ENCODE measurements at places on chromosomes 3 and 15.

- DNase-seq = no peak
These were observed 7.4 kb upstream of the IQSEC1 start for GRCh38 chr3:13080591-13080990.

- DNase-seq = no peak
These were observed 37.4 kb downstream of the SHQ1 start for GRCh38 chr3:72810659-72811434.

- DNase-seq = no peak
These were observed 37.8 kb downstream of the KLF13 start for GRCh38 chr15:31364301-31365031.

DNA sequence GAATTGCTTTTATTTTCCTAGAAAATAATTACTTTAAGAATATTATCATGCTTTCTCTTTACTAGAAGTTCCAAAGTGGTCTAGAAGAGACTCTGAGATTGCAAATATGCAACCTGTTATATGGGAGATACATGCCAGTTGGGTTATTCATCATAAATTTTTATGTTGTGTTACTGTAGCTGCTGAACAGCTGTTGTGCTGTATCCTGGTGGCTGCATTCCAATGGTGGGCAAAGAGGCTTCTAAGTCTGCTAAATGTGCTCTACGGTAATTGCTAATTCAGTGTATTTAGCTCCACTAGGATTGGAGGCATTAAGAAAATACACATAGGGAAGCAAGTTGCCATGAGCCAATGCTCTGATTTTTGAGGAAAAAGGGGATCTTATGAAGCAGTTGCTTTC lies 409.0 kb downstream of the TUSC7 start:
- DNase-seq = peak; percentile 35

GRCh38 chr3:35950021-35950420 lies 310.7 kb downstream of the ARPP21 start:
- DNase-seq = no peak

DNA sequence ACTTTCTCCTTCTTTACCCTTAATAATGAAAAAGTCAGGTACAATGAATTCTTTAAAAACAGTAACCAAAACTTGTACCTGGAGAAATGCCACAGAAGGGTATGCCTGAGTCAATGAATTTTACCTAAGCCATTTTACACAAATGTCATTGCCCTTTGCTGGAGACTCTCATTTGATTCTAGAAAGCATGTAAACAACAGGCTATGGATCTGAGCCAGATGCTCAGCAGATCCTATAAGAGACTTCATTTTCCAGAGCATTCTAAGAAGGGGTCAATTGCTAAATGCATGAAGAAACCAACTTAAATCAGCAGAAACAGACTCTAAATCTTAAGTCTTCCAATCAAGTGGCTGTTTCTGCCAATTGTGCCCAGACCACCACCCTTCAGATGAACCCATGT lies 83.8 kb upstream of the GALNT15 start:
- DNase-seq = no peak

DNA sequence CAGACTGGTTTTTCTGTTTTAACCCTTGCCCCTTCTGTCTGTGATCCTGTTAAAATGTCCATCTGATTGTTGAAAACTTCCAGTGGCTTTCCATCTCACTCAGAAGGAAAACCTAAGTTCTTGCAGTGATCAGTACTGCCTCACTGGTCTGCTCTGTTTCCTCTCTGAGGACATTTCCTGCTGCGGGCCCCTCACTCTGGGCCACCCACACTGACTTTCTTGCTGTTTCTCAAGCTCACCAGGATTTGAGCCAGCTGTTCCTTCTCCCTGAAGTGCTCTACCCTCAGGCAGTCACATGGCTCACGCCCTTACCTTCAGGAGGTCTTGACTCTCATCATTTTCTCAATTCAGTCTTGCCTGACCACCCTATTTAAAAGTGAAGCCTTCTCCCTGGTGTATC lies 1.8 kb downstream of the GRK7 start:
- no peak for DNase-seq

GRCh38 chr15:90594301-90594738 lies 64.6 kb downstream of the CRTC3 start:
- no peak for DNase-seq

DNA sequence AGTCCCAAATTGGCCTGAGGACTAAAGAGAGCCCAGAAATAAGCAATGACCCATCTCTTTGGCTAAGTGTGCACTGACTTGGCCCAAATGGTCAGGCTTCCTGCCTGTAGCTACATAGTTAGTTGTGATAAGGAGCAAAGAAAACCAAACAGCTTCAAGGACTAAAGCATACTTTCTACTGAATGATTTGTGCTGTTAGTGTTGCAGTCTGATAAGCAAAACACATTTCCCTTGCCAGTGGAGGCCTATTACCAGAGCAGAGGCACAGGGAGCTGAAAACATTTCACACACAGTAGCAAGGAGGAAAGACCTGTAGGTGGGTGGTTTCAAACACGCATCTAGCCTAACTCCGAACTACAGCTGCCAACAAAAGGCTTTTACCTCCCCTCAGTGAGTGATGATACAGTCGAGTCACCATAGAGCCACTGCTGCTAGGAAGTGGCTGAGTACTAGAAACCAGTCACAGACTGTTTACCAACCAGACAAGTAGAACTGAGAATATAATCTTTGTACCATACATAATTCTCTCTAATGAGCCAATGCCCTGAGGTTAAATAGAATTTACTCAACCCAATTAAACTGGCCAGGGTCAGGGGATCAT lies 222.3 kb upstream of the THBS1 start:
- no peak for DNase-seq

- DNase-seq = peak; percentile 82
These were observed 4.9 kb upstream of the IL17RD start for GRCh38 chr3:57169872-57170623.

- no peak for DNase-seq
These were observed 27.4 kb downstream of the GLDN start for GRCh38 chr15:51368751-51369450.

GRCh38 chr3:178754852-178755510 lies 218.7 kb downstream of the KCNMB2 start:
- DNase-seq = no peak

- DNase-seq = no peak
These were observed 9.3 kb upstream of the C15orf61 start for GRCh38 chr15:67511606-67512005.

GRCh38 chr3:3280396-3280795 lies 100.9 kb upstream of the CRBN start:
- no peak for DNase-seq

GRCh38 chr15:60395276-60396011 lies 2.3 kb downstream of the ANXA2 start:
- no peak for DNase-seq

GRCh38 chr3:147838652-147839051 lies 429.5 kb downstream of the ZIC1 start:
- DNase-seq = no peak

GRCh38 chr15:80780416-80781221 lies 1.4 kb downstream of the CEMIP start:
- DNase-seq = peak; percentile 79

- DNase-seq = peak; percentile 51
These were observed 102.2 kb downstream of the CD47 start for GRCh38 chr3:107988460-107989175.

DNA sequence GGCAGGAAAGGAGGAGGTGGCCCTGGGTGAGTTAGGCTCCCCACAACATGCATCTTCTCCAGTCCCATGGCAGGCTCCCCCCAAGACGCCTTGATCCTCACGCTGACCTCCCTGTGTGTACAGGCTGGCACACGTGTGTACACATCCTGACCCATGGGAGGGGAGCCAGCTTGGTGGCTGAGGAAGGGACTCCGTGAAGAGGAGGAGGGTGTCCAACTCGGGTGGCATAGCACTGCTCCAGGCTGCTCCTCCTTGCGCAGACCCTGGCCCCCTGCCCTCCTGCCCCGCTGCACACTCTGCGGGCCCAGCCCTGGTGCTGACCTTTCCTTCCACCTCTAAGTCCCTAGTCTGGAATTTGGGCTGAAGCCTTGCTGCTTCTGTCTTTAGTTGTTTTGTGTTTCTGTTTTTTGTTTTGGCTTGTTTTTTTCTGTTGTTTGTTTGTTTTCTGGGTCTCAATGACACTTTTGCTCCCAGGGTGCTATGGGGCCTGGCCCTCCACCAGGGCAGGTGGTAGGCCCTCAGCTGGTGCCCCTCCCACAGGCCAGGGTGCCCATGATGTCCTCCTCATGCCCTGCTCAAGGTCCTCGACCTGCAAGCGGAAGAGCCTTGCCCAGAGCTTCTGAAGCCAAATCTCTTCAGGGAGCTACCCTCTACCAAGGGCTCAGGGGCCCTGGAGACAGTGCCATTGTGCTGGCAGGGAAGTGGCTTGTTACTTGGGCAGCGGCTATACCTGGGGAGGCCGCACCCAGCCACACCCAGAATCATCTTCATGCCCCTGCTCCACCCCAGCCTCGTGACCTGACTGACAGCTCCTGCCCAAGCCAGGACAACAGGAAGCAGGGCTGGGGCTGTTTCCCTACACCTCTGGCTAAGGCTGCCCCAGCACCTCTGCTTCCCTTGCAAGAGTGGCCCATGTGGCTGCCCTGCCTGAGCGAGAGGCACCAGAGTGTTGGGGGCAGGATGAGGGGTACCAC lies 5.1 kb downstream of the EPHB3 start:
- no peak for DNase-seq

- no peak for DNase-seq
These were observed 79.5 kb downstream of the KBTBD8 start for GRCh38 chr3:67077656-67078055.

- no peak for DNase-seq
These were observed 211.5 kb downstream of the NFKBIZ start for GRCh38 chr3:102060814-102061213.

- DNase-seq = no peak
These were observed 48.9 kb downstream of the LRRFIP2 start for GRCh38 chr3:37125195-37126073.

GRCh38 chr3:58999134-58999773 lies 50.6 kb downstream of the CFAP20DC start:
- no peak for DNase-seq

GRCh38 chr15:26521691-26522198 lies 251.1 kb downstream of the GABRB3 start:
- DNase-seq = no peak

DNA sequence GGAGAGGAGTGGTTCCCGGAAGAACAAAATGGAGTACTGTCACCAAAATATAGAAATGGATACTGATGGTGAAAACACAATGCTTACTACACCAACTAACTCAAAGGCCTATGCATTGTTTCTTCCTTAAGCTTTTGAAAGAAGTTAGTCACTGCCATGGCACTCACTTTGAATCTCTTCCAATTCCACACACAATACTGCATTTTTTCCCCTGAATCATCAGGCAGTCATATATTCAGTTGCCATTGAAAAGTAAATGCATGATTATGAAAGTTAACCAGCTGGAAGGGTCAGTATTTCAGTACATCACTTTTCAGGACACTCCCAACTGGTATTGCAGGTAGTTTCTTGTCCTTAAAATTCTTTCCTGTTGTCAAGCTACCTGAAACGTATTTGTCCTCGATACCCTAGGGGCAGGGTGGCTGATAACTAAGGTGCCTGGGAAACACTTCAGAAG lies 9.0 kb upstream of the LRRFIP2 start:
- DNase-seq = no peak

DNA sequence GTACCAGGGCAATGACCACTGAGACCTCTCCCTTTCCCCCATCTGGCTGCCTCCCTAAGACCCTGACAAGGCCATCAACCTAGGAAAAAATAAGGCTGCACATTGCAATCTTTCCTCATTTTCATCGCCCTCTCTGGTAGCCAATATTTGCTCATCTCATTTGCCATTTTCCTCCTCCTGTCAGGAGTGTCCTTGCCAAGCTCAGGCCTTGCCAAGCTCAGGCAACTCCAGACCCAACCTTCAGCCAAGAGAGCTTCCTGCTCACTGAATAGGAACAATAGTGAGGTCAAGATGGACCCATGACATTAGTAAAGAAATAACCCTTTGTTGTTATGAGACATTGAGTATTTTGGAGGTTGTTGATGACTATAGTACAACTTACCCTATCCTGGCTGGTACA lies 380.3 kb downstream of the RSL24D1 start:
- no peak for DNase-seq

- peak; percentile 7 for DNase-seq
These were observed 3.4 kb downstream of the KLHL40 start for GRCh38 chr3:42688487-42689420.

- no peak for DNase-seq
These were observed 1109.2 kb upstream of the ALCAM start for GRCh38 chr3:104257486-104257885.

GRCh38 chr3:14990780-14991148 lies 43.4 kb downstream of the NR2C2 start:
- no peak for DNase-seq

DNA sequence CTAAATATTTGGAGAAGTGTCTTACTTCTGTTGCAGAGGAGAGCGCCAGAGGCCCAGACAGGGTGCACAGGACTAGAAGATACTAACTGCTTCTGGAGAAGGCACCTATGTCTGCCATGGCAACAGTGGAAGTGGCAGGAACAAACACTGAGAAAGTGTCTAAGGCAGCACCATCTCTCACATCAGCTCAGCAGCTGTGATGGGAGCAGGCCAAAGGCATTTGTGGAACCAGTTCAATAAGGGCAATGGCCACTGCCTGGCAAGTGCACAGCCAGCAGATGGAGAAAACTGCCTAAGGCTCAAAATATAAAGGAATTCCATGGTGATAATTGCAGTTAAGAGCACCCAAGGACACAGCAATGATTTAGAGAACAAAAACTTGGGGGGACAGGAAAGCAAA lies 563.0 kb upstream of the CCDC54 start:
- peak; percentile 85 for DNase-seq

GRCh38 chr15:98150084-98150483 lies 189.6 kb downstream of the ARRDC4 start:
- DNase-seq = no peak

GRCh38 chr3:12027184-12027846 lies 23.1 kb downstream of the SYN2 start:
- DNase-seq = no peak

DNA sequence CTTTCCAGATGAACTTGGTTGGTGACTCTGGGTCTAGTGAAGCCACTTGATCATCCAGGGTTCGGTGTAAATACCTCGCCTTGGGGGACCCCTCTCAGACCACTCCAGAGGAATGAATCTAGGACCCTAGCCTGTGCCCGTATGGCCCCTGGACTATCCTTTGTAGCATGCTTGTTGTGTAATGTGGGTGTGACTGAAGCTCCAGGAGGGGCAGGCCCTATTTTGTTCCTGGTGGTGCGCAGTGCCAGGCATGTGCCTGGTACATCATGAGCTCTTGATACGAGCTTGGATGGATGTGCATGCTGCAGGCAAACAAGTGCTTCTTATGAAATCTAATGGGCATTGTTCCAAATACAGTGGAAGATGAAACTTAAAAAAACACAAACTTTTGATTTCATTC lies 82.8 kb downstream of the EBLN2 start:
- no peak for DNase-seq
